ENCODE measurements at places on chromosomes 6 and 20. TPM values are rescaled to one million over a fixed set of nuclear protein-coding genes. Genes with fewer than 3 reads are reported as not detected.

DNA sequence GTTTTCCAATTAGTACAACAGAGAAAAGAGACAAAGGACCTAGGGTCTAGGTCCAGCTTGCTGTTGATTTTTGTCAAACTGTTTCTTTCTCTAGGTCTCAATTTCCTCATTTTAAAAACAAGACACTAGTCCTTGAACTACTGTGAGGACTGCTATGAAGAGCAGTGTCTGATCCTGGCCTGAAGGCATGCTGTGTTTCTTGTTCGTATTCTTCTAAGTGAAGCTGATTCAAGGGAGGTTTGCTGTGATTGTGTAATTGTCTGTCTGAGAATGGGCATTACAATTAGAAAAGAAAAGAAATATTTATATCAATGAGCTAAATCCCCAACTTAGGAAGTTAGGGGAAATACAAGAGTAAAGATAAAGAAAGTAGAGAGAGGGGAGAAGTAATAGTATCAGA, 228.2 kb upstream of the SUPT3H start:
- peaks cover 3% of the 10 kb centered on the region for H3K4me1 ChIP-seq
- no peak overlapping the region for H3K27ac ChIP-seq
- no peaks in the 10 kb centered on the region for H3K27me3 ChIP-seq
- DNase-seq: no peak
- H3K4me3 ChIP-seq: no peak overlapping the region
- no peaks in the 10 kb centered on the region for H3K36me3 ChIP-seq

DNA sequence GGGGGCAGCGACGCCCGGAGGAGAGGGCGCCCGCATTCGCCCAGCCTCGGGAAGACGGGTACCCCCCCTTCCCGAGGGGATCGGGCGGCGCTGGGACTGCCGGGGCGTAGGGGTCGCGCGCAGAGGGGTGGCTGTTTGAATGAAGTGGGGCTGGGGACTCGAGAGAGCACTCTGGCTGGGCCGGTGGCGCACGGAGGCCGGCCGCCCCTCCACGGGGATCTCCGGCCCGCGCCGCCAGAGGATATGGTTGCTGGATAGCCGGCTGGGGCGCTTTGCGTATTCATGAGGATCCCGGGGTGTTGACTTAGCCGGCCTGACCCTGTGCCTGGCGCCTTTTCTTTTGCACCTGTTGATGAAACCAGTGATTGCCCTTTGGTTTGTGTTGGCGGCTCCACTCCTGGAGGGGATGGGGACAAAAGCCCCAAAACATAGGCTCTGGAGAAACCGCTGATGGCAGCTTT, 469 bp downstream of the SYNJ2 start:
- H3K36me3 ChIP-seq: no peaks in the 10 kb centered on the region
- peaks cover 13% of the 10 kb centered on the region for H3K4me1 ChIP-seq
- no peak overlapping the region for H3K27ac ChIP-seq
- DNase-seq: no peak
- peak overlapping the region; percentile 74 for H3K4me3 ChIP-seq
- 0 out of 2 replicates have a peak, but pooled peaks cover 4% of the 10 kb centered on the region for H3K27me3 ChIP-seq

DNA sequence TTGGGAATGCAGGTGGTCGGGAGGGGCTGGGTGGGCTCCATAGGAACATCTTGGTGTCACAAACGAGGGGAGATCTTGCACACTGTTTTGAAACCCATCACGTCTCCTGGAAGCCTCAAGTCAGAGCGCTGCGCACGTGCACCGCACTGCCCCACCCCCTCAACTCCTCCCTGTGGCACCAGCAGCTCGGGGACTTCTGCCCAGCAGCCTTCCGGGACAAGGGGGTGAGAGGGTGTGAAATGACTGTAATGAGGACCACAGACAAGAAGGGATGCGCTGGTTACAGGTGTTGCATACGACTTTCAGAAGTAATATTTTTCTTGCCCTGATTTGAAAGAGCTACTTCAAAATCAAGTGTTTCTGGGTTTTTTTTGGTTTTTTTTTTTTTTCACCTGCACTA, 60.3 kb downstream of the FOXC1 start:
- DNase-seq: no peak
- H3K27ac ChIP-seq: no peak overlapping the region
- peaks cover 12% of the 10 kb centered on the region for H3K4me1 ChIP-seq

DNA sequence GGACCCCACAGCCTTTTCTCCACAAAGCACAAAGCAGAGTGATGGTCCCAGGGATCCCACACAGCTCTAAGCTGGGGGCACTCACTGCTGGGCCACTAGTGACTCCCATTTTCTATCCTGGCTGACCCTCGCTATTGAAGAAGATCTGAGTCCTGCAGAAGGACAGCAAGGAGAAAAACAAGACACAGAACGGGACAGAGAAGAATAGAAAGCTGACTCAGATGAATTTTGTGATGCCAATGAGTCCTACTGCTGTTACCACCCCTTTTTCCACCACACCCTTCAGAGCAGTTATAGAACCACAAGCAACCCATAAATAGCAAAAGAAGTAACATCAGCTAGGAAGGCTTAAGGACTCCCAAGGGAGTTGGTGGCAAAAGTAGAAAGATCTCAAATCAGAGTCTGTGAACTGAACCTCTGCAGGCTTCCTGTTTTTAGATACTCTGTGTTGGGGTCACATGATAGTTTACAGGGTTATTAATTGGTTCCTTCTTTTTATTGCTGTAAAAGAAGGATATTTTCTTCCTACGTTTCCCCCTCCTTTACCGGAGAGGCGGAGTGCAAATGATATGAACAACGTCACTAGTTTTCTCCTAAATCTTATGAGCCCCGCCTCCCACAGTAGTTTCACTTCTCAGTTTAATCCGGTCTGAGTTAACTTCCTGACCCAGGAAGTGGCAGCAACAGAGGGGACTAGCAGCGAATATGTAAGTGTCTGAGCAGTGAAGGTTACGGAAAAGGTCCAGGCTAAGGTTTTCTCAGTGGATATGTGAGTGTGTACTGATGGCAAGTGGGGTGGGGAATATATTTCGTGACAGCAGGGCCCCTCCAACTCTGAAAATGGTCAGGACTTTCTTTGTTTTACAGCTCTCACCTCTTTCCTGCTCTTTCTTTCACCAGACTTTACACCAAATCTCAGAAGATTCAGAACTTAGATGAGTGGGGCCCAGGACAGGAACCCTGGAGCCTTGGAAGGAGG, at the start of gene TRIM38:
TSS of gene TRIM38 (plus strand) at position 654 of the 979 bp plus-strand sequence. CDS start 3,721 bp downstream, outside the sequence.
- H3K4me1 ChIP-seq: peaks cover 59% of the 10 kb centered on the region
- no peaks in the 10 kb centered on the region for H3K27me3 ChIP-seq
- H3K4me3 ChIP-seq: peak within 1 kb of the TSS; percentile 97

Gene UST
- 0.15 TPM for total RNA-seq

DNA sequence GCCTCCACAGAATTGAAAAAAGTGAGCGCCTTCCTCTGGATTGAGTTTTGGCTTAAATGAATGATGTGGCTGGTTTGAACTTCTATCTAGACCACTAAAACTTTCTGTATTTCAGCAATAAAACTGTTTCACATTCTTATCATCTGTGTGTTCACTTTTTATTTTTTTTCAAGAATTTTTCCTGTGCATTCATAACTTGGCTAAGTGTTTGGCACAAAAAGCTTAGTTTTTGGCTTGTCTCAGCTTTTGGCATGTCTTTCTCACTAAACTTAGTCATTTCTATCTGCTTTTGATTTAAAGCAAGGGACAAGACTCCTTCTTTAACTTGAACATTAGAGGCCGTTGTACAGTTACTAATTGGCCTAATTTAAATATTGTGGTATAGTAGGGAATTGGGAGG, 1015.1 kb downstream of the EPHA7 start:
- no peak overlapping the region for H3K27ac ChIP-seq
- no peak overlapping the region for H3K4me3 ChIP-seq
- DNase-seq: no peak
- no peaks in the 10 kb centered on the region for H3K36me3 ChIP-seq
- H3K27me3 ChIP-seq: no peaks in the 10 kb centered on the region

DNA sequence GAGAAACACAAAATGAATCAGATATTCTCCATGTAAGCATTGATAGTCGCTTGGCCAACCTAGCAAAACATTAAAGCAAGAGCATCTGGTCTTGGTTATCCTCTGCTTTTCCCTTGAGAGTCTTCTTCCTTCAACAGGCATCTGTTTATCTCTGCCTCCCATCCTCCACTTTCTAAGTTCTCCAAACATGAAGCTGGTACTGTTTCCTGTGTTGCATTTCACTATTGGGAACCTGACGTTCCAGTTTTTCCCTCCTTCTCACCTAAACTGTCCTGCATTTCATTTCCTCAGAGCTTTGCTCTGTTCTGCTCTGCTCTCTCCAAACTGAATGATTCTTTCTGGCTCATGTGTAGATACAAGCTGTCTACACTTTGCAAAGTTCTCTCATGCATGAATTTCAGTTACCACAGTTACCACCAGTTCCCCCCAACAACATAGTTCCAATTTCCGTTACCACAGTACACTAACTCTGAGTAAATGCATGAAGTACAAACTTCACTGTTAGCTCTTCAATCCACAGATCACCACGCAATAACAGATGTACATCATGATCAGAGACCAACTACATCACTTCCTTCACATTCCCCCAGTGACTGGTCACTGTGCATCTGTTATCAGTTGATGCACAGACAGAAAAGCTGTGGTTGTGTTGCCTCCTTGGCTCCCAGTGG, 86.7 kb upstream of the F13A1 start:
- peak; percentile 81 for DNase-seq
- H3K36me3 ChIP-seq: no peaks in the 10 kb centered on the region
- no peaks in the 10 kb centered on the region for H3K27me3 ChIP-seq
- peaks cover 44% of the 10 kb centered on the region for H3K4me1 ChIP-seq
- peak overlapping the region; percentile 52 for H3K4me3 ChIP-seq

Gene BYSL
- total RNA-seq: 32.8 TPM

Gene COL11A2
- total RNA-seq: 1.0 TPM

GRCh38 chr6:126770176-126770575, 348.3 kb upstream of the RSPO3 start:
- no peak overlapping the region for H3K27ac ChIP-seq
- H3K36me3 ChIP-seq: no peaks in the 10 kb centered on the region
- no peak for DNase-seq
- no peak overlapping the region for H3K4me3 ChIP-seq
- H3K27me3 ChIP-seq: no peaks in the 10 kb centered on the region
- H3K4me1 ChIP-seq: no peaks in the 10 kb centered on the region
